ENCODE measurements at places on chromosomes 7 and 10.

DNA sequence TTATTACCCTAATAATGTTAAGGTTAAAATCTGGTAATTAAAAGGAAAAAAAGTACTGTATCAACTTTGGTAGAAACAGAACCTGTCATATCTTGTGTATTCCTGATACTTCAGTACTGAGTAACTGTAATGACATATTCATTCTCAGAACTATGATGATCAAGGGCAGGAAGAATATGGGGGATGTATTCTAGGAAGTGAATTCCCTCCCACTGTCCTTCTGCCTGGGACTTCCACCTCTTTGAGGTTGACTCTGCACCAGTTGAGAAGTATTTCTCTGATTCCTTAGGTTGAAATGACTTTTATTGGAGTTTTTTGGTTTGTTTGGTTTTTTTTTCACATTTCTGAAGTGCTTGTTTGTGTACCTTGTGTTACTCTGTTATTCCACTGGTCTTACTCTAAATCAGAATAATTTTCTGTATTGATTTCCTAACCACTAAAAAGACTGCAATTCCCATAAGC, 36.9 kb downstream of the WASL start:
- DNase-seq = no peak

GRCh38 chr7:26482927-26483326, 191.3 kb downstream of the SNX10 start:
- DNase-seq = no peak

DNA sequence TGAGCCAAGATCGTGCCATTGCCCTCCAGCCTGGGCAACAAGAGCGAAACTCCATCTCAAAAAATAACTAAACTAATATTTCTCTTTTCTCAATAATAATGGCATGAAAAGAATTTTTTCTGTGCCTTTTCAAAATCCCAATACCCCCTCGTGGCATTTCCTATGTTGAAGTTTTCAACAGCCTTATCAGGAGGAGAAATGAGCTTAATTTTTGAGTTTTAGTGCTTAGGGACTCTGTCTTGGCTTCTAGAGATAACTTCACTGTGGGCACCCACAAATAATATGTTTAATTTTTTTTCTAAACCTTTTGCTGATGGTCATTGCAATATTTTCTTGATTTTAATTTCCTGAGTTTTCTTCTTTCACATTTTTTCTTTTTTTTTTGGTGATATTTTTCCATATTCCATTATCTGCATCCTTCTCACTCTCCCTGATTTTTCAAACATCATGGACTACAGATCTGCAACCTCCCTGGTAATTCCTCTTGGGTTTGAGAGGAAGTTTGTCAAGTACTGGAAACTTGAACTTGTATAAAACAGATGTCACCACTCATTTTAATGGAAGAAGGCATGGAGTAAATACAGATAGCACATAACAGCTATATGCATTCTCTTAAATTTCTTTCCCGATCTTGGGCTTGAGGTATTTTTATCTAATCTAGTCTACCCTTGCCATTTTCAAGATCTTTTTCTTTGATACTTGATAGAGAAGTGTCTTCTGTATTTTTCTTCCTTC, 84.0 kb downstream of the KAT6B start:
- no peak for DNase-seq

- no peak for DNase-seq
Measured at GRCh38 chr7:76343294-76343930, 15.4 kb downstream of the YWHAG start.

- no peak for DNase-seq
Measured at GRCh38 chr10:8418631-8419030, 364.1 kb downstream of the GATA3 start.

GRCh38 chr10:77020426-77021040, 617.1 kb downstream of the KCNMA1 start:
- no peak for DNase-seq

GRCh38 chr10:49076741-49077521, 38.4 kb downstream of the VSTM4 start:
- DNase-seq = no peak

- no peak for DNase-seq
Measured at GRCh38 chr7:2126621-2127020, 106.1 kb downstream of the MAD1L1 start.

- peak; percentile 56 for DNase-seq
Measured at GRCh38 chr7:2732959-2733584, 45.1 kb downstream of the AMZ1 start.

DNA sequence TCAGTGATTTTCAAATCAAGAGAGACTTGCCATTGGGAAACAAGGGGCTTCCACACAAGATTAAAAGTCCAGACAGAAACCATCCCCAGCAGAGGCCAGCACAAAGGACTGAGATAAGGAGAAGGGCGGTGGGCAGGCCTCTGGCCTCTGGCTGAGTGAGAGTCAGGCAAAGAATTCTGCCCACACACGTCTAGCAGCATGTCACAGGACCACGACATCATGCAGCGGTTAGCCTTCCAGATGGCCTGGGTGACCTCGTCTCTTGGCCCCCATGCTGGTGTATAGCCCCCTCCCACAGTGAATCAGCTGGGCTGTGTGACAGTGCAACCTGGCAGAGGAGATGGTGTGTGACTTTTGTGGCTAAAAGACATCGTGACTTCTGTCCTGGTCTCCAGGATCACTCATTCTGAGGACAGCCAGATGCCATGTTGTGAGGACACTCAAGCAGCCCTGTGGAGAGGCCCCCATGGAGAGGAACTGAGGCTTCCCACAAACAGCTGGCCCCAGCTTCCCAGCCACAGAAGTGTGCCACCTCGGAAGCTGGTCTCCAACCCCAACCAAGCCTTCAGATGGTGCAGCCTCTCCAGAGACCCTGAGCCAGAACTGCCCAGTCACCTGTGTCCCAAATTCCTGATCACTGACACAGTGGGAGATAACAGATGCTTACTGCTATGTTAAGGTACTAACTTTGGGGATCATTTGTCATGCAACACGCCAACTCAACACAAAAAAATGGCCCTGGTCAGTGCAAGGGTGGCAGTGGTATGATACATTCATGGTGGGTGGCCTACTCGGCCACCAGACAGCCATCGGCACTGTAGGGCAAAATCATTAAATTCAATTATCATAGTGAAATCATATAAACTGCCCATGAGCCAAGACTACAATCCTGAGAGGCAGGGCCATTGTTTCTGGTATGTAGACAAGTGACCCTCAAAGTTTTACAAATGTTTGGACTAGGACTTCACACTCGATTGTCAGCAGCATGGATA, 73.2 kb downstream of the TNS3 start:
- no peak for DNase-seq

DNA sequence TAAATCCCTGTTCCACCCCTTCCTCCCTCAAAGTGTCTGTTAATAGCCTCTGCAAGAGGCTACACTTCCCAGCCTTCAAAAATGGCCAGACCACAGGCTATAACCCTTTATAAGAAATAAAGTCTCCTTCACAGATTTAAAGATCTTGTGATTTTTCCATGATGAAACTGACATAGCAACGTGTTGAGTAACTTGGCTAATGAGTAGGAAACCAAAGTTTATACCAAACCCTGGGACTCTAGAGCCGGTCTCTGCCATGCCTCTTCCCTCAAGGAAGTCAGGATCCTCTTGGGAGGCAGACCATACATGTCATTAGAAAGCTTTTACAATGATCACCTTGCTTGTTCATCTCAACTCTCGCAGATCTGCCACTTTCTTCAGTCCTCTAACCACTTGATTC, 44.4 kb downstream of the GRM8 start:
- DNase-seq = no peak

GRCh38 chr10:103517234-103518085, 24.0 kb downstream of the NEURL1 start:
- DNase-seq = no peak

- no peak for DNase-seq
Measured at GRCh38 chr10:77320971-77321471, 316.6 kb downstream of the KCNMA1 start.

DNA sequence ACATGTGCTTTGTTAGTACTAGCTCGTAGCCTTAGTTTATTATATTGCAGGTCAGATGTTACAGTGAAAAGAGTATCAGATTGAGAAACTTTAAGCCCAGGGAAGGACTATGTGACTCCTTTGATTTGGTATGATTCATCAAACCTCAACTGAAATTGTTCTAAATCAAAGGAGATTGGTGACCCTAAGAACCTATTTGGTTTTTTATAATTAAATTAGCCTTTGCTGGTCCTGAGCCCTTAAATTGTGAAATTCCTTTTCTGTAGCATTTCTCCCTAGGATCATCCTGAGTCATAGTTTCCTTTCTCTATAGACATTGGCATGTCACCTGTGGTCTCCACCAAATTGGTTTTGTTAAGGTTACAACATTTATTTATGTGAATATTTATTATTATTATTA, 89.7 kb downstream of the POLR1F start:
- DNase-seq = no peak

GRCh38 chr10:11707624-11708350, 34.4 kb upstream of the ECHDC3 start:
- no peak for DNase-seq

DNA sequence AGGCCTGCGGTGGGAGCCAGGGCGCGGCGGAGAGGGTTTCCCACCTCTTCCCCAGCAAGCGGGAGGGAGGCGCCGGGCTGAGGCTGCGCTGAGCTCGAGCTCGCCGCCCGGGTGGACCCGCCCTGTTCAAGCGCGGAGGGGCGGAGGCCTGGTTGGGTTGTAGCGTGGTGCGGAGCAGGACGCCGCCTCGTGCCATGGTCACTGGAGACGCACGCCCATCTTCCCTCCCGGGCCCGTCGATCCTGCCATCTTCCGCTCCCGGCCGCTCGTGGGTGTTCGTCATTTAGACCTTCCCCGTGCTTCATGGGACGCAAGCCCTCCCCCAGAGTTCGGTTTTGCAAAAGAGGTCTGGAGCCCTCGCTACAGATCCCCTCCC, 9.3 kb upstream of the EN2 start:
- DNase-seq = no peak

DNA sequence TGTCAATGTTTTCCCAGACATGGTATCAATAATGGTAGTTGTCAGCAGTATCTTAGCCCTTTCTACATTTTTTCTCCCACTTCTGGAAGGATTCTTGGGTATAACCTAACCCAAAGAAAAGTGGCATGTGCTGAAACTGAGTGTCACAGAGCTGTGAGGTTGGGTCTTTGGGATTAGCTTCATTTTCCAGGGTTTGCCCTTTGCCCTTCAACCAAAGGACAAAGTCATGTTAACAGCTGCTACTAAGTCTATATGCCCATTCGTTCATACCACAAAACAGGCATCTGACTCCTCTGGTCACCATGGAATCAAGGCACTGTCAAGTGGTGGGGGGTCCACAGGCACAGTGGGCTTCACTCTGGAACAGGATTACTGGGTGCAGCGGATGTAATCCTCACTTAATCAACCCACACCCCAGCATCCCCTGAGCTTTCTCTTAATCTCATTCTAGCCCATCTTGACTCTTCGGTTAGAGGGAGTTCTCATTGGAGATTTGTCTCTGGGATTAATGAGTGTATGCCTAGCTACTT, 29.1 kb downstream of the CTAGE6 start:
- no peak for DNase-seq

- no peak for DNase-seq
Measured at GRCh38 chr7:26842897-26843296, 21.5 kb downstream of the SKAP2 start.

DNA sequence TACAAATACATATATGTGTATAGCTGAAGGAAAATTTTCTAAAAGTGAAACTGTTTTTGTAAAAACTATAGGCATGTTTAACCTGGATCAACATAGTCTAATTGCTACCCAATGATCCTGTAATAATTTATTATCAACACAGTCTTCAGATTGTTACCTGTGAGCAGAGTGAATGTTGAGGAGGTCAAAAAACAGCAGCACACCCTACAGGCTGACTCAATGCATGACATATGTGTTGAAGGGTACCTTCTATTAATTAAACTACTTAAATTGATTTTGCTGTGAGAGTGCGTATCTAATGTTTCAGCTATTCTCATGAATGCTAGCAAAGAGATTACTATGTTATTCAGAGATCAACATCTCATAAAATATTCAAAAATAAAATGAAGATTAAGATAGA, 411.4 kb downstream of the TNS3 start:
- no peak for DNase-seq

DNA sequence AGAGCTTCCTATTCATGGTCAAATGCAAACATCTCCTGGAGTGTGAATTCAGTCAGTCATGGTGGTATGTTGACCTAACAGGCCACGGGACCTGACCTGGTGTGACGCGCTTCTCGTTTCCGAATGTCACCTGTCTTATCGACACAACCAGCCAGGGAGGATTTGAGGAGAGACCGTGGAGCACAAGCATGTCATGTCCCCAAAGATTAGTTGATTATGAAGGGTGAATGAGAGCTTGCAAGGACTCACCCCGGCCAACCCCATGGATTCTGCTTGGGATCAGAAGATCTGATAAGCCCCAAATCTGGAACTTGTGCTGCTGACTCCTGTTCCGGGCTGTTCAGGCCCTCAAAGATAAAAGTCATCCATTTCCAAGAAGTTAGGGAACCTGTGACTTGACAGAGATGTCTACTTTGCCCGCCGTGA, 10.5 kb downstream of the ADRA2A start:
- no peak for DNase-seq

GRCh38 chr7:39306016-39306570, 260.1 kb upstream of the YAE1 start:
- DNase-seq = no peak

DNA sequence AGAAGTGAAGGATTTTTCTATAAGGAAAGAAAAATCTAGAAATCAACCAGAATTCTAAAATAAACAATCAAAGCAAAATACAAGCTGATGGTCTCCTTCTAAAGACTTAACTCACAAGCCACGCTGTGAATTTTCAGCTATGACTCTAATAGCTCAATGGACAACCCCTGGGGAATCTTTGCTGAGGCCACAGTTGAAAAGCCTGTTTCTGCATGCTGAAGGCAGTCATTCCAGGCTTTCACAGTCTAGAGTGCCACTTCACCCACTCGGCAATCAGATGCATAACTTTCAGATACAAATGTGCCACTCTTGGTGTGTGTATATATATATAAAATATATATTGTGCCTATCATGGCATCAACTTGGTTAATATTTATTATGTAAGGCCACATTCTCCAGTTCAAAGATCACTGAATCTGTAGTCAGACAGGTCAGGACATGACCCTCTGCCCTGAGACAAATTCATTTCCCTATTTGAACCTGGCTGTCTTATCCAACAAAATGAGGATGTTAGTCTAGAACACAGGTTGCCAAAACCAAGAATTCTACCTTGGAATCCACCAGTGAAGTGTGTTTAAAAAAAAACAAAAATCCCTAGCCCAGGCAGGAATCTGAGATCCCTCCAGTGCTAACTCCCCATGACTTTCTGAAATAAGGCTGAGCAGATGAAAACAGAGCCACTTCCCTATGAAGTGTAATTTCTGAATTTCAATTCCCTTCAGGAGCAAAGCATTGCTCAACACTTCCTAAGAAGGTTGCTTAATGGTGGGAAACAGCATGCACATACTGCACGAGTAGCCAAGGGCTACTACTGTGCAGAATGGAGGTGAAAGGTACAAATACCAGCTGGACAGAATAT, 9.9 kb downstream of the LIPA start:
- no peak for DNase-seq

GRCh38 chr7:123538897-123539296, 4.5 kb upstream of the IQUB start:
- DNase-seq = no peak

GRCh38 chr7:30430276-30430675, 48.3 kb downstream of the NOD1 start:
- peak; percentile 93 for DNase-seq

All from mucosa of descending colon (tissue), 3 donors.